ENCODE measurements at places on chromosomes 12 and 14. TPM values are rescaled to one million over a fixed set of nuclear protein-coding genes. Genes with fewer than 3 reads are reported as not detected.

Gene RDH11
- total RNA-seq = 112 TPM

Gene TMEM52B
- not detected for total RNA-seq

Gene SLC25A3
- total RNA-seq = 712 TPM

Gene TAS2R14
- not detected for total RNA-seq

Gene TNFAIP2
- 5.4 TPM for total RNA-seq

Gene HOTAIR
- not detected for total RNA-seq

Gene CMA1
- not detected for total RNA-seq

Gene SLC17A8
- total RNA-seq = not detected

Gene GPR84
- total RNA-seq = not detected

Gene TMEM119
- total RNA-seq = 0.05 TPM

Gene GLIPR1L1
- total RNA-seq = not detected

Gene P2RX2
- total RNA-seq = not detected

Gene FAM90A1
- total RNA-seq = not detected

Gene DRAM1
- 7.5 TPM for total RNA-seq

Gene NXPH4
- 9.3 TPM for total RNA-seq

Gene EMP1
- total RNA-seq = 181 TPM

Gene SOAT2
- not detected for total RNA-seq

Gene FAM161B
- 1.3 TPM for total RNA-seq

Gene C14orf180
- total RNA-seq = not detected

Gene EP400
- 10.6 TPM for total RNA-seq

Gene MYBPC1
- not detected for total RNA-seq

Gene CYP46A1
- total RNA-seq = not detected

Gene CMTM5
- total RNA-seq = not detected

Gene TSPAN11
- not detected for total RNA-seq

Gene ZDHHC22
- total RNA-seq = not detected

Gene OR9K2
- not detected for total RNA-seq

Gene CCDC38
- not detected for total RNA-seq

Gene CCDC60
- total RNA-seq = not detected

Gene VRTN
- total RNA-seq = not detected

Gene RNASE7
- 2.2 TPM for total RNA-seq

Gene LYZ
- 0.33 TPM for total RNA-seq

Gene ABCB9
- 4.1 TPM for total RNA-seq

Gene ZFHX2
- 0.21 TPM for total RNA-seq

Gene POTEG
- total RNA-seq = not detected

Gene TECPR2
- 8.0 TPM for total RNA-seq

Gene ART4
- not detected for total RNA-seq

Gene SMOC1
- 14.3 TPM for total RNA-seq

Gene LRP1-AS
- not detected for total RNA-seq

Gene OASL
- 0.51 TPM for total RNA-seq

Gene PLEKHA5
- total RNA-seq = 13.3 TPM

Gene KRT73
- not detected for total RNA-seq

Gene TMEM132C
- not detected for total RNA-seq

Gene TRIM9
- 0.14 TPM for total RNA-seq

Gene GPR137C
- total RNA-seq = not detected

Gene TAMALIN
- 0.07 TPM for total RNA-seq

Gene TC2N
- 20.7 TPM for total RNA-seq

Data from airway epithelial cell (primary cell).